ENCODE measurements at places on chromosomes 7 and 10.

DNA sequence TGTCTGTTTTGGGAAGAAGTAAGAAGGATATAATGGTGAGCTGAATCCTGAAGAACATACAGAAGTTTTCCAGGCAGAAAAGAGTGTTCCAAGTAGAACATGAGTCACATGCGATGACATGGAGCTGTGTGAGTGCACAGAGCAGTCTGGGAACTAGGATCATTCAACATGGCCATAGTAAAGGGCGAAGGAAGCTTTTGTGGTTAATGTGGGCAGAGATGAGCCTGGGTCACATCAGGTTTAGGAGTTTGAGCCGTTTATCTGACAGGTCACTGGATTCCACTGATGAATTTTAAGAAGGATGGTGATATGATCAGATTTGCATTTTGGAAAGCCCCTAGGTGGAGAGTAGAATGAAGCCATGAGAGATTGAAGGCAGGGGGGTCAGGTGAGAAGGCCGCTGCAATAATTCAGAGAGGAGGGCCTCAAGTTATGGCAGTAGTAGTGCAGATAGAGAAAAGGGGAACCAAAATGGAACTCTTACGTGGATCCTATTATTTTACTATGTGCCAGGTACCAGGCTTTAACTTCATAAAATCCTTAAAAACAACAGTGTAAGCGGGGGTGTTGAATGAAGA lies 171.3 kb downstream of the RNLS start:
- DNase-seq, result no peak

DNA sequence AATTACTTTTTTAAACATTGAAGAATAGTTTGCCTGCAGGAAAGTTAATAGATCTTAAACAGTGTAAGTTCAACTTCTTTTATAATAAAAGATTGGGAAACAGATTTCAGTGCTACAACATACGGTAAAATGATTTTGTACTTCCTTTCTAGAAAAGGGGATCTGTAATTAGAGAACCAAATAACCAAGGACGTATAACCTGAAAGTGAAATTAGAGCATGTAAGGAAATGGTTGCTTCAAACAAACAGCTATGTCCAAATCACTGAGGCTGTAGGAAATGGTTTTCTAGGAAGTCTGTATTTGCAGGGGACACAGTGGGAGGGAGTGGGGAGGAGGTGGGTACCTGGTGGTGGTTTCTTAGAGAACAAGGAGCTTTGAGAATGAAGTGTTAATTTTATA lies 57.9 kb upstream of the EXOC6 start:
- DNase-seq, result no peak

GRCh38 chr10:87966459-87966858 lies 103.0 kb downstream of the PTEN start:
- no peak for DNase-seq

GRCh38 chr7:105256761-105257231 lies 131.9 kb downstream of the SRPK2 start:
- DNase-seq, result no peak

DNA sequence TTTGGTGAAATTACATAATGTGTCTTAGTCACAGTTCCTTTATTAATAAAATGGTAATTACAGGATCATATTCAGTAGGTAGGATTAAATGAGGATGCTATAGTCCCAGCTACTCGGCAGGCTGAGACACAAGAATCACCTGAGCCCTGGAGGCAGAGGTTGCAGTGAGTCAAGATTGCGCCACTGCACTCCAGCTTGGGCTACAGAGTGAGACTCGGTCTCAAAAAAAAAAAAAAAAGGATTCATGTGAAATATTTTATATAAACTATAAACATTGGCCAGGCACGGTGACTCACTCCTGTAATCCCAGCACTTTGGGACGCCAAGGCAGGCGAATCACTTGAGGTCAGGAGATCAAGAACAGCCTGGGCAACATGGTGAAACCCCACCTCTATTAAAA lies 197.9 kb downstream of the IMMP2L start:
- DNase-seq, result no peak

DNA sequence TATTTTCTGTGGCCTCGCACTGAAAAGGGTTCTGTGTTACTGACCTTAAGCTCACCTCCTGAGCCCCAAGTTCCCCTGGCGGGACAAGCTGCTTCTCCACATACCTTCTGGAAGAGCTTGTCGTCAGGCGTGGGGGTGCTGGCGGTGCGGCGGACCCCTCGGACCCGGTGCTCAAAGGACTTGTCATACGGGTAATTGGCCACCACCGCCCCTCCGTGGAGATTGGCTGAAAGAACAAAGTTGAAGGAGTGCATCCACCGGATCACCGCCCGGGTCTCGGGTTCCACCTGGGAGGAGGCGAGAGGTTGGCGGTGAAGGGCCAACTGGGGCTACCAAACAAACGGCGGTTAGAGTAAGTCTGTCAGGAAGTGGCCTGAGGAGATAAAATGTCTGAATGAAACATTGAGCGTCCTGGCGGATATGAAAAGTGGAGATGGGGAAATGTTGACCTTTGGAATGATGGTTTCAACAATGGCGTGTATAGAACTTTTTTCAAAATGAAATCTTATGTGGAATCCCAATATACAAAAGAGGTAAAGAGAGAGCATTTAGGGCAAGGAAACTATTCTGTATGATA lies 16.5 kb downstream of the CPN1 start:
- no peak for DNase-seq

DNA sequence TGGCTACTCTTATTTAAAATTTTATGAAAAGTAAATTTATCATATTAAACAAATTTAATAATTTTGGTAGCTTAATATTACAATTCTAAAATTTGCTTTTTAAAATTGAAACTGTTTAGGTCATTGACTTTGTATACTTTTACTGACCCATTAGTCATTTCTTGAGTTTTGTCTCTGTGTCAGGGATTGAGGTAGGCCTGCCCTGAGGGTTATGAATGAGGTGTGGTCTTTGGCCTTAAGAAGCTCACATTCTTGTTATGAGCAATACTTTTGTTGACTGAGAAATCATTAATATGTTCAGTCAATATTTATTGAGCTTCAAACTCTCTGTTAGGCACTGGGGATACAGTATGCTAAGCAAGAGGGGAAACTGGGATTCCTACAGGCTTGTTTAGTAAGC lies 47.0 kb upstream of the RPA3 start:
- no peak for DNase-seq

All from stimulated activated CD4-positive, alpha-beta T cell treated with anti-CD3 and anti-CD28 coated beads, Interleukin-15, amount 100 ng/mL, for 1 hour (primary cell).